ENCODE measurements at places on chromosomes 7 and 10. TPM values are rescaled to one million over a fixed set of nuclear protein-coding genes. Genes with fewer than 3 reads are reported as not detected.

- no peak for DNase-seq
Measured at GRCh38 chr10:23326544-23327307, 17.9 kb downstream of the C10orf67 start.

- no peak for DNase-seq
Measured at GRCh38 chr7:118642396-118642795, 417.9 kb downstream of the ANKRD7 start.

GRCh38 chr7:113159746-113160339 is 41.5 kb upstream of the SMIM30 start:
- DNase-seq: no peak

- DNase-seq: no peak
Measured at GRCh38 chr10:20041931-20042330, 225.7 kb downstream of the PLXDC2 start.

DNA sequence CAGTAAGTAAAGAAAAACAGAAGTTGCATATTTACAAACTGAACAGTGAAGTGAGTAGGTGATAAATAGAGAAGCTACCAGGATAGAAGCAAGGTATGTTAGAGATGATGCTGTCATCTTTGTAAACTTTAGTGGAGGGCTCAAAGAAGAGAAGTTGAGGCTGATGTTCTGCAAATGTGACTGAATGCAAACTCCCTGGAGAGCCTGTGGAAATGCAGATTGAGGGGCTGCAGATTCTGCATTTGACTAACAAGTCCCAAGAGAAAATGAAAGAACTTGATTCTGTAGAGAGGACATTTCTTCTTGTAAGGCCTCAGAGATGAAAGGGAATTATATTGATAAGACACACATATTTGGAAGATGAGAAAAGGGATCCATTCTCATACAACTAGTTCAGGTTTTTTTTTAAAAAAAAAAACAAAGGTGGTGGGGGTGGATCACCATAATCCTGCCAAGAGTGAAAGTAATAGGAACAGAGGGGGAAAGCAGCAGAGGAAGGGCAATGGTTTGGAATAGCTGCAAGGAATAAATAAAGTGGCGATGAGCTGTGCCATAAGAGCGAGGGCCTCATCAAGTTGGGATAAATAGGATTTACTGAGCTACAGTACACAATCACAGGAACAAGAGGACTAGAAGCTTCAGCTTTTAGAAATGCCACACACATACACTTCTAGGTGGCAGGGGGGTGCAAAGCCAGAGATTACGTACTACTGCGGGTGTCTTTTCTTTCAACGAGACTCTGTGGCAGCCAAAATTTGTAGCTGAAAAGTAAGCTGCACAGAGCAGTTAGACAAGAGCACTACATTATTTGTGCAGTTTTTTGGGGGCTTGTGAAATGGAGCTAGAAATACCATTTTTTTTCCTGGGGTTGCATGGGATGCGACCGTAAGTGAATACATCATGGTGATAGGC is 778.5 kb downstream of the NRG3 start:
- no peak for DNase-seq

DNA sequence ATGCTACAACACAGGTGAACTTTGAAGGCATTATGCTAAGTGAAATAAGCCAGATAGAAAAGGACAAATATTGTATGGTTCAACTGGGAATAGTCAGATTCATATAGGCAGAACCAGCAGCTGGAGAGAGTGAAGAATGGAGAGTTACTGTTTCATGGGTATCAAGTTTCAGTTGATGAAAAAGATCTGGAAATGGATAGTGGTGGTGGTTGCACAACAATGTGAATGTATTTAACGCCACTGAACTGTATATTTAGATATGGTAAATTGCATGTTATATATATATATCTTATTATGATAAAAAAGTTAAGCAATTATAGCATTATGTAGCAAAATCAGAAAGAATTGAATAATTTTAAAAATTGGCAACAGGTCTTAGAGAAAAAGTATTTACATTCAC is 3.9 kb downstream of the LMBR1 start:
- no peak for DNase-seq

DNA sequence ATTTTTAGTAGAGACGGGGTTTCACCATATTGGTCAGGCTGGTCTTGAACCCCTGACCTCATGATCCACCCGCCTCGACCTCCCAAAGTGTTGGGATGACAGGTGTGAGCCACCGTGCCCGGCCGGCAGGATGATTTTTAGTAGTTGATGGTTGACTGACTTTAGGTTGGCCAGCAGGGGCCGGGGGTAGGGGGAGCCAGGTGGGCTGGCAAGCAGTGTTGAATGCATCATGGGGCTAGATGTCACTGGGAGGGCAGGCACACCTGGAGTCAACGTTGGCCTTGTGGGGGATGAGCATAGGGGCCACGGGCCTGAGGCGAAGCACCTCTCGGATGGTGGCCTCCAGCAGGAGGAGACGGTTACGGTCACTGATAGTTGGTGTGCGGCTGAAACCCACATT is 5.0 kb downstream of the CYP17A1 start:
- DNase-seq: no peak

DNA sequence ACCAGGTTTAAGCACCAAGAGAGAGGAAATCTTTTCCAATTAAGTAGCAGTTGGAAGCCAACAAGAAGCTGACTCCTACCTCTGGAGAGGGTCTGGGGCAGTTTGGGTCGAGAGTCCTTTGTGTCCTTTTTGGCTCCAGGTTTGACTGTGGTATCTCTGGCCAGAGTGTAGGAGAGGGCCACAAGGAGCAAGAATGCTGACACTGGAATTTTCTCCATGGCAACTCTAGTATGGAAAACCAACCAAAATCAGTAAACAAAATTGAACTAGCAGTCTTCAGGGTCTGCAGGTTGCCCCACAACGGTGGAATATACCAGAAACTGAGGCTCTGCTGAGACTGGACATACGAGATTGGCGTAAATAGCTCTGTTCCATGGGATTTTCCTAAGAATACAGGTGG is 3.2 kb downstream of the AGR2 start:
- DNase-seq: no peak

GRCh38 chr10:69215405-69216171 is 4.5 kb upstream of the HKDC1 start:
- DNase-seq: no peak

GRCh38 chr7:26916336-26916735 is 51.9 kb upstream of the SKAP2 start:
- no peak for DNase-seq

DNA sequence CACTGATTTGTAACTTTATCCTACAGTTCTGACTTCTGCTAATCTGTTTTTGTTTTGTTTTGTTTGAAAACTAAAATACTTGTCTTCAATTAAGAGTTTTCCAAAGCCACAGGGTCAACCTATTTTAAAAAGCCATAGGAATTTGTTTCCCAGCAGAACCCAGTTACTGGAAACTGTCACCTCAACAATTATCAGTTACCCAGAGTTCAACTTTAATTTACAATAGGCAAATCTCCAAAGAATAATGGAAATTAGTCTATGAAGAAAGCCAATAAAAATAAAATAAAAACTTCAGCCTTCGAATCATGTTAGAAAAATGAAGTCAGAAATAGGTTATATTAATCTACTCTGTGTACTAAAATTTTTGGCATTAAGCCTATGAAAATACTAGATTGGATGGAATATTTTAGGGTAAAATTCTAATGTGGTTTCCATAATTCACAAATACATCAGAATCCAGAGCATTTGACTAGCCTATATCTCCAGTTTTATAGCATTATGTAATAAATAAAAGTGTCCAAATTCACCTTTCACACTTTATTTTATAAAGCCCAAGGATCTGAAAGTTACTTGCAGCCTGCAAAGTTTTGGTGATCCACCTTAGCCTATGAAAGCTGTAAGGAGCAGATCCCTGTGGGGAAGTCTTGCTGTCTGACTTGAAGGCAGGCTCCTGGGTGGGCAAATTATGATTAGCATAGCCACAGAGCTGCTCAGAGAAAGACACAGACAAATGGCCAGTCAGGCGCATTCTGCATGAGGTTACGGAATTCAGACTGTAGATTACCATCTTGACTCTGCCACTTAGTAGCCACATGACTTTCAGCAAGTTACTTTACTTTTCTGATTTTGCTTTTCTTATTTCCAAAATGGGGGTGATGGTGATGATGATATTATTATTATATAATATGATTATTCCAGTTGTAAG is 250.0 kb upstream of the HGF start:
- no peak for DNase-seq

DNA sequence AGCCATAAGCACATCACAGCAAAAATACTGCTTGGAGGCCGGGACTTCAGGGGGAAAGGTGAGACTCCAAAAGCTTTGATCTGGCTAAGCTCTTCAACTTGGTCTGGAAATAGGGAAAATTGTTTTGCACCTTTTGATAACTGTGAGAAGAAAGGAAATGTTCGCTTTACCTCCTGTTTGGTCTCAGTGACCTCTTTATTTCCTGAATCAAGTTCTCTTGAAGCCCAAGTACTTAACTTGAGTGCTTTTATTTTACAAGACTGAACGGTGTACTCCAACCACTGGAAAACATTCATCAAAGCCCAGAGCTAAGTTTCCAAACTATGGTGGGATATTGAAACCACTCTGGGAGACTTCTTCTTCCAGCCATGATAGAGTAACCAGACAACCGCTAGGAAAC is 5.3 kb downstream of the C10orf90 start:
- DNase-seq: no peak

DNA sequence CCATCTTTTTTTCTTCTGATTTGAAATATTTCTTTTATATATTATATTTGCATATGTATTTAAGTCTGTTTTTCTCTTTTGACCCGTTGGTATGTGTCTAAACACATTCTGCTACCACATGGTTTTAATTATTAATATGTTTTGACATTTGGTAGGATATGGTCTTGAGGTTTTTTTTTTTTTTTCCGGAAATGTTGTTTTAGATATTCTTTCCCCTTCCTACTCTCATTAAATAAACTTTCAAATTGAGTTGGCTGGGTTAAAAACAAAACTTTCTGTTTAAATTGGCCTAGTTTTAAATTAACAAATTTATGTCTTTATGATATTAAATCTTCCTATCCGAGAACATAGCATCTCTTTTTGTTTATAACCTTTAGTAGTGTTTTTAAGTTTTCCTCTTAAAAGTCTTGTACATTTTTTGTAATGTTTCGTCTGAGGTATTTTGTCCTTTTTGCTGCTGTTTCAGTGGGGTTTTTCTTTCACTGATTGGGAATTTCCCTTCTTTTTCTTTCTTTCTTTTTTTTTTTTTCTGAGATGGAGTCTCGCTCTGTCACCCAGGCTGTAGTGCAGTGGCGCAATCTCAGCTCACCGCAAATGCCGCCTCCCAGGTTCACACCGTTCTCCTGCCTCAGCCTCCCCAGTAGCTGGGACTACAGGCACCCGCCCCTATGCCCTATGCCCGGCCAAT is 25.4 kb downstream of the STAM start:
- no peak for DNase-seq

DNA sequence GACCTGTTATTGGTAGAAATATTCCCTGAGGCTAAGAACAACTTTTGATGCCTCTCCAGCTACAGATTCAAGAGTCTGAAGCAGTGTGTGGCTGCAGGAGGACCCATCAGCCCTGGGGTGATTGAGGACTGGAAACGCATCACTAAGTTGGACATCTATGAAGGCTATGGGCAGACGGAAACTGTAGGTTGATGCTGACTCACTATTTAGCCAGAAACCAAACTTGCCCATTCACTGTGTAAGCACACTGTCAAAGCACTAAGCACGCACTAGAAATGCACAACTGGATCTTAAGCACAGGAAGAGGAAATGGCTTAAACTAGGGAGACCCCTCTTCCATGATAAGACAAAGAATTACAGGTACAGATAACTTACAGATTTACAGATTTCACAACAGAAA is 20.8 kb downstream of the ACSM6 start:
- no peak for DNase-seq

Gene TMEM26
- polyA plus RNA-seq: 0.14 TPM

Gene ITIH2
- polyA plus RNA-seq: not detected

Gene NEUROD6
- polyA plus RNA-seq: not detected

Gene SPDYE5
- polyA plus RNA-seq: not detected

Gene STAG3
- 0.41 TPM for polyA plus RNA-seq
